ENCODE measurements at places on chromosomes 7 and 10.

GRCh38 chr7:156173346-156173745, 361.1 kb upstream of the SHH start:
- no peak for DNase-seq

DNA sequence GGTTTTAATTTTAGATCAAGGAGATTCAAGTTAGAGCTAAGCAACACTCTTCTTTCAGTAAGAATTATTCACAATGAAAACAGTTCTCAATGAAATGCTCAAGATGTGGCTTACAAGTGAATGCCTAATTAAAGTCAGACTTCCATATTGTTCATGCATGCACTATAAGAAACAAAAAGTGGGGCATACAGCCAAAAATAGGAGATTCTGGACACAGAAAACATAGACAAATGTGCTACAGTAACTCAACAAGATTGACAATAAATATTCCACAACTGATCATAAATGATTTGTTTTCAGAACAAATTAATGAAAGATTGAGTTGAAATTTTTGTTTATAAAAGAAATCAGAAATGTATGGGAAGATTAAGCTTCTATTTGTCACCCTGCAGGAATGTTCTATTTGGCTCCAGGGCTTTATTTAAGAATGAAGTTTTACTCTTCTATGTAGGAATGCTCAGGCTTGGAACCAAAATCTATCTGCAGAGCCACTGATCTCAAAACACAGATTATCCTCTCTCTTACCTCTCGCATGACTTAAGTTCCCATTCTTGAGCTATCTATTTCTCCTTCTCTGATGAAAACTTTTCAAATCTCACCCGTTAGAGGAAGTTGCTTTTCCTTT, 89.0 kb upstream of the PIP4K2A start:
- no peak for DNase-seq

- DNase-seq = no peak
Measured at GRCh38 chr7:127809261-127809702, 157.3 kb downstream of the SND1 start.

GRCh38 chr10:101906586-101907183, 63.1 kb upstream of the KCNIP2 start:
- no peak for DNase-seq

GRCh38 chr7:37732253-37732652, 48.7 kb downstream of the GPR141 start:
- peak; percentile 22 for DNase-seq

DNA sequence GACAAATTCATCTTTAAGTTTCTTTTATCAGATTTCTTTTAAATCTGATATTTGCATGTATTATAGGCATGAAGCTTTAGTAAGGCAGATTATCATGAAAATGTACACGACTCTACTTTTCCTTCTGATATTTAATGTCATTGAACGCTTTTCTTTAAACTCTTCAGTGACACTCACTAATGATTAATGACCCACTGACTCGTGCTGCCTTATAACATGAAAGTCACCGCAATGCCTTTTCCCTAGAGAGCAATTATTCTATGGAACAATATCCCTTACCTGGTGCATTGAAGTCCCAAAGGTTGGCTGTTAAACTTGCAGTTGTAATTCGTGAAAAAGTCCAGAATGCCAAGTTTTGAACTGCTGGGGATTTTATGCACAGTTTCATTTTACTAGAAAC, 33.4 kb upstream of the HGF start:
- DNase-seq = no peak

DNA sequence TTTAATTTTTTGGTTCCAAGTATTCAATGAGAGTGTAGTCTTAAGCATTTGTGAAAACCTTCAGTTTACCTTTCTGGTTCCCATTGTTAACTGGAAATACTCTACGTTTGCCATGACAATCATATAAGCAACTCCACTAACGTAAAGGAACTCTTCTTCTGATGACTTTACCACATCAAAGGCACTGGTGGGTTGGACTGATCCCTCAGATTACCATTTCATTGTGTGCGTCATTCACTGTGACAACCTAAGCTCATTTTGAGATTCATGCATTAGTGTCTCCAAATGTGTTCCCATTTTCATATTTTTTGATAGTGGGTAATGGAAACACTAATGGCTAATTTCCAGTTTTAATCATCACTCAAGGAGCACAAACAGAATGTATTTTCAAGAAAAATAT, 119.9 kb upstream of the COL1A2 start:
- no peak for DNase-seq

DNA sequence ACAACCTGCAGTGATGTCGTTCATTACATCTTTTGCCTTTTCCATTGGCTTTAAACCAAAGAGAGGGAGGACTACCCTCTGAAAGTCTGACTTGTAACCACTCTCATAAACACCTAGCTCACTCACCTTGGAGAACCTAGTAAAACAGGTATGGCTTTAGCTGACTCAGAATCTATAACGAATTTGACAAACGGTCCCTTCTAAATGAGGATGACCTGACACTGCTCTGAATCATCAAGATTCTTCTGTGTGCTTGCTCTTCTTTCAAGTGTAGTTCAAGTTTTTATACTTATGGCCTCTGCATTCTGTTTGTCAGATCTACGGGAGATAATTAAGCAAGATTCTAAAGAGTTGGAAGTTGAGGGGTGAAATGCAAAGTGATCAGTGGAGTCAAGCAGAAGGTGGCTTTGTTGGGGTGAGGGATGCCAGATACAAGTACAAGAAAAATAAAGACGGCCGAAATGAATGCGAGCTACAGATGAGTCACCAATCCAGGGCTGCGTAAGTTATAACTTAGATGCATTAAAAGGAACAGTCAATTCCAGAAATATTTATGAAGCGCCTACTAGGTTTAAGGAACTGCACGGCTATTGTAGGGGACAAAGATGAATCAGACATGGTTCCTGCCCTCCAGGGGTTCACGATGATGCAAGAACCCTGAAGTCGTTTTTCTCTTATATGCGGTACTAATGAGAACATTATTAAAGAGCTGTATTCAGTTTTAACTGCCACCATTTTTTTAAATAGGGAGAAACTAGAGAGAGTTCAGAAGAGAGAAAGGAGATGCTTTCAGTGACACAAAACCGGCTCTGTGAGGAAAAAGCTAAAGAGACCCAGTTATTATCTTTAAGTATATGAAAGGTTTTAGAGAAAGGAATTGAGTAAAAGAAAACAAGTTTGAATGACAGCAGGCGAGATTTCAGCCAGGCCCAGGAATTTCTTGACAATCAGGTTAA, 6.5 kb downstream of the HIPK2 start:
- DNase-seq = no peak

GRCh38 chr7:111650456-111650999, 88.2 kb upstream of the IMMP2L start:
- no peak for DNase-seq

- DNase-seq = no peak
Measured at GRCh38 chr7:100053215-100053614, 3.6 kb downstream of the ZSCAN21 start.

GRCh38 chr7:69537691-69538090, 60.6 kb upstream of the AUTS2 start:
- DNase-seq = no peak

GRCh38 chr10:43921478-43921877, 272.8 kb upstream of the ZNF32 start:
- DNase-seq = no peak

- no peak for DNase-seq
Measured at GRCh38 chr10:131822013-131822691, 78.7 kb upstream of the PPP2R2D start.

DNA sequence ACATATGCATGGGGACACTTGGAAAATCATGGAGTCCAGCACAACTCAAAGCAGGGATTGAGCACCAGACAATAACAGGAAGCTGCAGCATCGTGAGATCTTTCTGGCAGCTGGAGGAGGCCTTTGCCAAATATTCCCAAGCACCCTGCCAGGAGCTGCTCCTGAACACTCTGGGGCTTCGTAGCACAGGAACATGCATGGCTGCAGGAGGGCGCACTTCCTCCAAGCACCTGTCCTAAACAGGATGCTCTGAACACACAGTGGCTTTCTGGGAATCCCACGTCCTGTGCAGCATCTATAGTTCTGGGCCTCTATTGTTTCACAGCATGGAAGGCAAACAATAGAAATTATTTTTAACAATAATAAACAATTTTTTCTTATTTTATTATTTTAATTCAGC, 4.1 kb downstream of the ABLIM1 start:
- no peak for DNase-seq

- DNase-seq = no peak
Measured at GRCh38 chr7:19928247-19928646, 154.8 kb upstream of the TMEM196 start.

DNA sequence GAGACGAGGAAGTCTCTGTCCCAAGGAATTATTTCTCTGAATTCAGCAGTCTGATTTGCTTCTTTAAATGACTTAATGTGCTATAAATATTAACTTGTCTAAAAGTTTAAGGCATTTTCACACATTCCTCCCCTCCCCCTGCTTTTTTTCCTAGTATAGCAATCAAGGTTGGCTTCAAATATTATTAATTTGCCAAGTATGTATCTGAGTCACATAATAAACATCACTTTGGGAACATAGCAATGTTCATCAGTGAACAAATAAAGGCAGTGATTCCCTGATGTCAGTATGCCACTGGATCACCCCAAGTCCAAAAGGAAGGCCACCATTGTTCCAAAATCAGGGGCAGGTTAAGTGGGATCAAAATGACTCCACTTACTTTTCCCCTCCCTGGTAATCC, 40.5 kb downstream of the PDE6C start:
- no peak for DNase-seq

DNA sequence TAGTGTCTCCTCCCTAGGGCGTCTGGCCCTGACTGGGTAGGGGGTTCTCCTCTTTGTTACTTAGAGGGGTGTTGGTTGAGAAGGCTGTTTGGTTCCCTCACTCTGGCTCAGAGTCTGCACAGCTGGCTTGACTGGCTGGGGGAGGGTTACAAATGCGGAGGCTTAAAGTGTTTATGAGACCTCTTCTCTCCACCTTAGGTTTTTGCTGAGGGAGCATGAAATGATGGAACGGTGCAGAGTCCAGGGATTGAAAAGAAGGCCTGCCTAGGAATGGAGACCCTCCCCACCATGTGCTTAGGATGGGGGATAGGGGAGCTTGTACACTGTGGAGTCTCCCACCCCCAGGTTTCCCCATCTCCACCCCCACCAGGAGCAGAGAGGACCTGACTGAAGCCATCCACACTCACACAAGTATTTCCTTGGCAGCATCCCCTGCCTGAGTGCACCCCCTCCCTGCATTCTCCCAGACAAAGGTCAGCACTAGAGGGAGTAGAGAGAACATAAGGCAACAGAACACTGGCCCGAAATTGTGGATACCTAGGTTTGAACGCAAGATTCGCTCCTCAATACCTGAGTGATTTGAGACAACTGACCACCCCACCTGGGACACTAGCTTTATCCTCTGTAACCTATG, 1.7 kb upstream of the LDB1 start:
- DNase-seq = peak; percentile 76

DNA sequence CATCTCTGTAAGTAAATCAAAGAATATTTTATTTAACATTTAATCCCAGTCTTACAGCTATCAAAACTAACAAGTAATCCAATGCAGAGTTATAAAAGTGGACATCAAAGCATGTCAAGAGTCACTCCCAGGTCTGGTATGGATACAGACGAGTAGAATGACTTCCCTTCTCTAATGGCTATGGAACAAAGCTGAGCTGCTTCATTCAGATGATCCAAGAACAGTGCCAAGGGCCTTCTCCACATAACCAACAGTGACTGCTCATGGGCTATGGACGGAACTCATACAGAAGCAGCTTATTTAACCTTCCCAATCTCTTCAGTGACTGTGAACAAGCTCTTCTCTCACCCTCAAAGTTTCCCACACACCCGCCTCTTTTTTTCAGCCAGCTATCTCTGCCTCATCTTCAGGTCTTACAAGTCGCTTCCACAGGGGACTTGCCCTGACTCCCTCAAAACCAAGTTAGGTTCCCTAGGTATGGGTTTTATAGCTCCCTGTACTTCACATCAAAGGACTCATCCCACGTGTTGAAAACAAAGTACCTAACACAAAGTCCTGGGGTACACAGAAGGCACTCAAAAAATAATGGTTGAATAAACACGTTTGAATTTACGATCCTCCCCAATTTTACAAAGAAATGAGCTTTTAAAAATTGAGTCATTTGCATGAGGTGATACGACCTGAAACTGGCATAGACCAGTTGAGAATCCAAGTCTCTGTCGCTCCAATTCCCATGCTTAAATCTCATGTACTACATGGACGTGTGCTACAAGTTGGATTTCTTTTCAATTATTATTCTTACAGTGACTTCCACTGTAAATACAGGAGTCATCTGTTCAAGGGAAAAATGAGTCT, 3.1 kb downstream of the USP6NL start:
- DNase-seq = no peak

- peak; percentile 34 for DNase-seq
Measured at GRCh38 chr10:86730227-86730626, 26.2 kb upstream of the BMPR1A start.

DNA sequence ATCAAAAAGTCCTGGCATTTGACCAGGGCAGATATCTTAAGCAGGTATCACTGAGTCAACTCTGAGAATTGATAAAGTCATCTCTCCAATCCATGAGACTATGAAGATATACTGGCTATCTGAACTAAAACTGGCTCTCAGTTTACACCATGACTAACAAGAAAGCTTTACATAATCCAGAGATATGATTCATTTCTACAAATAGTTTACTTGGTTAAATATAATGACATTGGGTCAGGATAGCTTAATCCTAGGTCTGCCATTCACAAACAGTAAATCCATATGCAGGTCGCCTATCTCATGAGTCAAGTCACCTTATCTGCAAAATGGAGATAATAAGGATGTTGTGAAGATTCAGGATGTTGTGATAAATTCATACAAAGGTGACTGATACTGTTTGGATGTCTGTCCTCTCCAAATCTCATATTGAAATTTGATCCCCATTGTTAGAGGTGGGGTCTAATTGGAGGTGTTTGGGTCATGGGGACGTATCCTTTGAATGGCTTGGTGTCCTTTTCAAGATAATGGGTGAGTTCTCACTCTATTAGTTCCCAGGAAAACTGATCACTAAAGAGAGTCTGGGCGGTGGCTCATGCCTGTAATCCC, 117.4 kb downstream of the JMJD1C start:
- DNase-seq = no peak

GRCh38 chr10:63630931-63631680, 109.9 kb downstream of the REEP3 start:
- DNase-seq = peak; percentile 15

- DNase-seq = no peak
Measured at GRCh38 chr10:33248638-33249037, 85.8 kb downstream of the NRP1 start.

- no peak for DNase-seq
Measured at GRCh38 chr7:146741911-146742310, 625.3 kb downstream of the CNTNAP2 start.

- DNase-seq = no peak
Measured at GRCh38 chr10:100534726-100535125, 1.0 kb upstream of the HIF1AN start.

DNA sequence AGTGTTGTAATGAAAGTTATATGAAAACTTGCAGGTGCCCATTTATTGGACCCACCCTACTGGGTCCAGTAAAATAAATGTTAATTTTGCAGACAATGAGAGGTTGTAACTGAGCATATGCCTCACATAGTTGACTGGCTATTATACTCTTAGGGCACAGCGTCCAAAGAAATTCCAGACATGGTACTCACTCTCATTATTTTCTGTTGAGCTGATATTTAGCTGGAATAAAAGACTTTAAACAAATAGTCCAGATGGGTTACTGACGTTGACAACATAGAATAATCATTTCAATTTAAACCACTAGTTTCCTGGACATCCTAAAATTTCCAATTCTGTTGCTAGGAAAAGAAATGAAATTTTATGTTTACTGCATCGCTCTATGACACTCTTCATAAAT, 174.5 kb downstream of the ZNF365 start:
- no peak for DNase-seq

- no peak for DNase-seq
Measured at GRCh38 chr10:56927701-56928100, 566.6 kb upstream of the ZWINT start.

- DNase-seq = no peak
Measured at GRCh38 chr10:126099366-126099765, 203.0 kb downstream of the FANK1 start.

Data from ovary (tissue), 10 donors.